ENCODE measurements at places on chromosomes 3 and 15.
A peak's percentile ranks its signal among the peaks of the same experiment; 100 is the strongest.

DNA sequence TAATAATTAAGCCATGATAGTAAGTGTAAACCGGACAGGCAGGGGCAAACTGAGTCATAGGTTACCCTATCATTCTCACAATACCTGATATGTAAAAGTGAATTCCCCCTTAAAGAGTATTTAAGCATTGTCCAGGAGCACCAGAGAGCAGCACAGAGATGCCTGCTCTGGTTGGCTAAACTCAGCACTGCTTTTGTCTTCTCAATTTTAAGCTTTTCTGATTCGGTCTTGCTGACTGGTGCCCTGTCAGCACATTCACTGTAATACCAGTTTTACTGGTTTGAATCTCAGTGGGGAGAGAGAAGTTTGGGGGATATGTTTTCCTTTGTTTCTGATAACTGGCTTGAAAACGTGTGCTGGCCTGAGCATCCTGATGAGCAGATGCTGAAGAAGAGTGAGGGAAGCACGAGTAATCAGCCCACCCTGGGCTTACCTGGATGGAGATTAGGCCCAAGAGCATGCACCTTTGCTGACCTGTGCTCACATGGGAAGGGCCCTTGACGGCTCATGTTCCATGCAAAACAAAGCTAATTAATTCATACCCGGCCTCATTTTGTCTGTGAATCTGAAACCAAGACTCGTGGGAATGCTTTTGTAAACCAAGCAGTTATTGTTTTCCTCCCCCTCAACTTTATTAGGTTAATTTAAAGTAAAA, 208.5 kb upstream of the MRPL3 start:
- DNase-seq: no peak

DNA sequence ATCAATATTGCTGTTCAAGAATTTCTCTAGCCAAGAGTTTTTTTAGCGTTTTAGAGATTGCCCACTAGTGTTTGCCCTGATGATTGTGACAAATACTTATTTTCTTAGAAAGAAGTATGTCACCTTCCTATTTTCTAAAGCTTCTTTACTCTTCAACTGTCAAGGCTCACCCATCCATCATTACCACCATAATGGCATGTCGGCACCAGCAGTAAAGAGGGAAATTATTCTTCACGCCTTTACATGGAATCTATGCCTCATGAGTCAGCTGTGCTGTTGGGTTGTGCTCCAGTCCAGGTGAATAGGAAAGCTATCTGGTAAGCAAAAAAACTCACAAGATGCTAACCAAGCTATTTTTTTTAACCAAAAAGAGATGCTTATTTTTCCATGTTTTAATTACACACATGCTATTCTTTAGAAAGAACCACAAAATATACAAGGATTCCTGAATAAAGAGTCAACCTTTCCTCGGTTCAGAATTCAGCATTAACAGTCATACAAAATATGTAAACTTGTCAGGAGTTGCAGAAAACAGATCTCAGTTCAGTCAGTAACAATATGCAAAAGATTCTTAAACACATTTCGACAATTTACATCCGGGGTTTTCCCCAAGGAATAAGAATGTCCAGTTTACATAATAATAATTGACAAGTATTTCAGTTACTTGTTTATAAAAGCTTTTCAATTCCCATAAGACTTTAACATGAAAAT, 128.0 kb downstream of the ATP8B4 start:
- DNase-seq: peak; percentile 25

- no peak for DNase-seq
Measured at GRCh38 chr15:63869371-63870042, 35.8 kb upstream of the HERC1 start.

DNA sequence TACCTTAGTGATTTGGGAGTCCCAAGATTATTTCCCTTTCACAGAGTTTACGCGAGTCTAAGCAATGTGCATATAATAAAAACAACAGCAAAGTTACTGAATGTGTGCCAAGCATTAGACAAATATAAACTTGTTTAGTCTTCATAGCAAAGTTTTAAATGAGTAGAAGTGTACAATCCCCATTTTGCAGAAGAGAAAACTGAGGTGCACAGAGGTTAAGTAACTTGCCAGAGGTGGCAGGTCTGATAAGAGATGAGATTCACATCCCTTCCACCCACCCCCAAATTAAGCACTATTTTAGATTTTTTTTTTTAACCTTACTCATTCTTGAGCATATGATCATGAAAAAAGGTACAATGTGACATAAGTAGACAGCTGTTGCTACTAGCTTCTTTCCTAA, 2.2 kb upstream of the SUCLG2 start:
- no peak for DNase-seq

GRCh38 chr15:95843241-95843910, 487.1 kb upstream of the NR2F2 start:
- DNase-seq: peak; percentile 89

DNA sequence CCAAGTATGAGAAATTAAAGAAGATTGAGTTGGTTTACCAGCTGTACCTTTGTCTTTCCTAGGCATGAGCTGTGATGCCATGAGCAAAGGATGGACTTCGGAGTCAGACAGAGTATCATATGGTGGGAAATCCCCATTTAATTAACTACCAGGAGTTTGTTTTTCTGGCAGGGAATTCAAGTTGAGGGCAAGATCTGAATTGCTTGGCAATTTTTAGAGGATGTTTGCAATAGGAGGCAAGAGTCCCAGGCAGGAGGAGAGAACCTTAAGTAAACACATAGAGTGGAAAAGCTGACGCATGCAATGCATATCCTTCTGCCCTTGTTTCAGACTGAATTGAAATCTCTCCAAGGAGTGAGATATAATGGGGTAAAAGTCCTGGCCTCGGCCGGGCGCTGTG, 569.7 kb upstream of the MDFIC2 start:
- DNase-seq: peak; percentile 13

- no peak for DNase-seq
Measured at GRCh38 chr15:80247320-80247719, 4.7 kb downstream of the CTXND1 start.

- no peak for DNase-seq
Measured at GRCh38 chr3:58285334-58285733, 20.7 kb upstream of the RPP14 start.

DNA sequence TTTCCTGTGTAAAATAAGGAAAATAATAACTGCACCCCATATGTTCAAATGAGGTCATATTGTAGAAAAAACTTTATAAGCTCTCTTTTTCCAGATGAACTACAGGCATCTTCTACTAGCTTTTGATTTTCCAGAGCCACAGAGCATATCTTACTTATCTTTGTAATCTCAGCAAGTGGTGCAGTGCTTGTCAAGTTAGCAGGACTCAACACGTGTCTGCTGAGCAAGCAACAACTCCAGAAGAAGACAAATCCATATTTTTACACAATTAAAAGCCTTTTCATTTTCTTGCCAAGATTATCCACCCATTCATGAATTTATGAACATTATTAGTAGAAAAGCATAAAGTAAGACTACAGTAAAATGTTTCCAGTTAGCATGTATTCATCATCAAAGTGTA, 14.4 kb upstream of the TSC22D2 start:
- DNase-seq: no peak

- peak; percentile 56 for DNase-seq
Measured at GRCh38 chr15:55108858-55109518, 87.8 kb downstream of the RSL24D1 start.

DNA sequence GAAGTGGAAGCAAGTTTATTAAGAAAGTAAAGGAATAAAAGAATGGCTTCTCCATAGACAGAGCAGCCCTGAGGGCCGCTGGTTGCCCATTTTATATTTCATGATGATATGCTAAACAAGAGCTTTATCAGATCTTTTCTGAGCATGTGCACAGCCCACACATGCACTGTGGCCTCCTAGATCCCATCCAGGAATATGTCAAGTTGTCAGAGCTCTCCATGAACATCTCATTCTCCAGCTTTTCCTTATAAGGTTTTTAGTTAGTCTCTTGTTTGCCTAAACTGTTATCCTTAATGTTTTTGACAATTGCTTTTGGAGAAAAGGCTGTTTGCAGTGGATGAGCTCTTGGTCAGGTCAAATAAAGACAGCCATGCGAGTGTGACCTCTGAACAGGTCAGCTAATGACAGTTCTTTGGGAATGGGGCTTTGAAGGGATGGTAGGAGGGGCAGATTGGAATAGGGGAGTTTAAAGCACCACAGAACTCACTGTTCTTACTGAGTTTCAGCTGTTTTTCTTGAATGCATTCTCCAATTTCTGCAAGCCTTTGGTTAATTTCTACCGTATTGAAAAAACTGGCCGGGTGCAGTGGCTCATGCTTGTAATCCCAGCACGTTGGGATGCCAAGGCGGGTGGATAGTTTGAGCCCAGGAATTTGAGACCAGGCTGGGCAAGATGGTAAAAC, 69.4 kb upstream of the CRTC3 start:
- no peak for DNase-seq

Measured in fibroblast of mammary gland (primary cell).